ENCODE measurements at places on chromosomes 3 and 15.

DNA sequence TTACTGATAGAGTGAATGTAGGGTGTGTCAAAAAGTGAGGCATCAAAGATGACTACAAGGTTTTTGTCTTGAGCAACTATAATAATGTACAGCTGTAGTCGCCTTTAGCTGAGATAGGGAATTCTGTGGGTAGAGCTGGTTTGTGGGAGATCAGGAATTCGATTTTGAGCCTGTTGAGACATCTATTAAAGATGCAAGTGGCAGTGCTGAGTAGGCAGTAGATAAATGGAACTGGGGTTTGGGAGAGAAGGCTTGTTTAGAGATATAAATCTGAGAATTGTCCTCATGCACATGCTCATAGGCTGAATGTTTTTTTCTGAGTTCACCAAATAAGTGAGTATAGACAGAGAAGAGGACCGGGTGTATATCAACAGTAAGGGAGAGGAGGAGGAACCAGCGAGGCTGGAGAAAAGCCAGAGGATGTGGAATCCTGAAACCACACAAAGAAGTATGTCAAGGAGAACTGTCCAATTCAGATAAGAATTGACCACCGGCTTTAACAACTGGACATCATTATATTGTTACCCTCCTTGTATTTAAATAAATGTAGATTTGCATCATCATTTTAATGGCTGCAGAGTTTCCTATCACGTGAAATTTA is 146.0 kb upstream of the TNIK start:
- DNase-seq: no peak

DNA sequence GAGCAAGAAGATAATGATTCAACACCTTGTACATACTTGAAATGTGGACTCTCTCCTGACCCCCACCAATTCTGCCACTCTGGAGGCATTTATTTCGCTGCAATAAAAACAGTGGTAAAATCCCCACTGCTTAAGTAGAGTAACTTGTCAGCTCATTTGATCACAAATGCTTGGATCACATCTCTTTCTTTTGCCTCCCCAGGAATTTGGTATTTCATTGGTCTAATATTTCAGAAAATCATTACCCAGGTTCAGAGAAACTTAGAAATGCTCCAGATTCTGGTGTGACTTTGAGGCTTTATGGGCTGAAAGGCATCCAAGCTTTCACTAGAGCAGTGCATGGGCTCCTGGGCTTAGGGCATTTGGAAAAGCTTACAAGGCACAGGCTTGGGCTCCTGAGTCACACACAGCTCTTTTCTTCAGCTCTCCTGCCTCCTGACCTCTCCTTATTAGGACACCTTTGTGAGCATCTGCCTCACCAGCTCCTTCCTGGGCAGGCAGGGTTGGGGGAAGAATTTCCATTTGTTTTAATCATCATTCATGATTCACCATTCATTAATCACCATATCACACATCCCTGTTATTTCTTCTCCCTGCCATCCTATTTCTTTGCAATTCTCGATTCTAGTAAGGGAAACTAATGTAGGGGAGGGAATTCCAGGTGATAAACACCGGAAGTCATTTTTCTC is 22.5 kb downstream of the CDCP1 start:
- DNase-seq: no peak

DNA sequence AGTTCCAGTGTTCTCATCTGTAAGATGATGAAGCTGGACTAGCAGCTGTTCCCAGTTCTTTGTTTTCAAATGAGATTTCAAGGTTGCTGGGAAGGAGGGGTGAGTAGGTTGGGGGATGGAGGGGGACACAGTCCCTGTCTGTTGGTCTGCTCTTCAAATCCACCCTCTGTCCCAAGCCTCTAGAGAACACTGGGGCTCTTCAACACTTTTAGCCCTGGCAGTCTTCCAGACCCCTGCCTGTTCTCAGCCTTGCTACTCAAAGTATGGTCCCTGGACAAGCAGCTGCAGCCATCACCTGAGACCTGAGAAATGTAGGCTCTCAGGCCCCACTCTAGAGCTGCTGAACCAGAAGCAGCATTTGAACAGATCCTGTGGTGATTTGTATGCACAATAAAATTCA is 41.3 kb downstream of the NEK11 start:
- no peak for DNase-seq

DNA sequence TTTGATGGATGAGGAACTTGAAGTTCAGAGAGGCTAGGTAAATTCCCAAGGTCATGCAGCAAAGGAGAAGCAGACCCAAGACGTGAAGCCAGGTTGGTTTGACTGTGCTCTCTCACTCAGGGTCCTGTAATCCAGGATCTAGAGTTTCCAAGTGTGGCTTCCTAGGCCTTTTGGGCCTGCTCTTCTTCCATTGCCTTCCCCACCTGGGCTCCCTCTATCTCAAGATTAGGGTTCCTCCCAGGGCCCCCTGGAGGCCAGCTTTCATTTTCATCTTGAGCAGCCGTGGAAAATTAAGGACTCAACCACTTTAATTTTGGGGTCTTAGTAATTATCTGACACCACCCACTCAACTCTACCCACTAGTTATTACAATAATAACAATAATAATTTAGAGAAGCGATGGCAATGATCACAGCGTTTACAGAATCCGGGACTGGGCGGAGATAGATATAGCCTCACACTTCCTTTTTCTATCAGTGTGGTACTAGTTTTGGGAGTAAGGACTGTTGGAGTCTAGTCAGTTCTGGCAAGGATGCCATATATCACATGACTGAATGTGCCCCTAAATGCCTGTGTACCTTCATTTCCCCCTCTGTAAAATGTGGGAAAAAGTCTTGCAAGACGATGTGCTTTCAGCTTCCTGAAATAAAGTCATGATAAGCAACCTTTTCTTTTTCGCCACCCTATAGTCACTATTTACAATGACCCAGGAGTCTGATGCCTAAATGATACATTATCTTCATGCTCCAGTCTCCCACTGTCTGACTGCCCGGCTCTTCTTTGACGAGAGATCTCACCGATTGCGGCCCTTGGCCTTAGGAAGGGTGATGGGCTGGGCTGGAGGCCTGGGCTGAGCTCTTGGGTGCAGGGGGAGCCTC is 30.2 kb upstream of the MAGEF1 start:
- no peak for DNase-seq

DNA sequence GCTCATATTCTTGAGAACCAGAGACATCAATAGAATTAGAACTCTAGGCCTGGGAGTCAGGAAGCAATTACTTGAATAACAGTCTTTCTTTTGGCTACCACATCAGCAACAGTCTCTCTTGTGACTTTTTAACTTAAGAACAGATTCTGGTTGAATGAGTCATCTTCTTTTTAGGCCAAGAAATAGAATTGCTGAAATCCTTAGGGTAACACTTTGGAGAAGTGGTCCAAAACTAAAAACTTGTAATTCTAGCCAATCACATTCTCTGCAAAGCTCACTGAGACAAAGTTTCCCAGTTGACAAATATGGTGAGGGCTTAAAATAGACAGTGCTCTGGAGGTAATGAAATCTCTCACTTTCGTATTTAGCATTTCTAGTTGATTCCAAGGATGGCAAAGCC is 238.0 kb downstream of the SHOX2 start:
- DNase-seq: no peak

GRCh38 chr3:162332344-162332743 is 835.7 kb downstream of the OTOL1 start:
- no peak for DNase-seq

DNA sequence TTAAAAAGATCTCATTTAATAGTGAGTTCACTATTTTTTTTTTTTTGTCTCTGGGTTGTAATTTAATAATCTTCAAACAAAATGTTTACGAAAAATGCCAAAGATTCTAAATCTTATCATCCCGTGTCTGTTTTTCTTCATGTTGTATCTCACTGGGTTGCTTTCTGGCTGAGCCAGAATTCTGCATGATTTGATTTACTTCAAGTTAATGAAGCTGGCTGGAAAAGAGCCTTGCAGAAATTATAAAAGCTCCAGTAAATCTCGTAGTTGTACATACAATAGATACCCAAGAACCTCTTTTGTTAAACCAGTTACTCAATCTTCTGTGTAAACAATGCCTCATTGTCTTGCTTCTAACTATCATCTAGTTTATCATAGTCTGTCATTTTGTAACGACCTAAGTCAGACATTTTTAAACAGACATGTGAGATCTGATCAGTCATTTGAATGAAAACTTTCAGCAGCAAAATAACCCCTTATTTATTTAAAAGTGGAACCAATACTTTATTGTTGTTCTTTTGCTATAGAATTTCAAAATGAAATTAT is 249.0 kb downstream of the MCTP2 start:
- no peak for DNase-seq

- no peak for DNase-seq
Observed at GRCh38 chr3:143066033-143066432, 53.5 kb upstream of the CHST2 start.

DNA sequence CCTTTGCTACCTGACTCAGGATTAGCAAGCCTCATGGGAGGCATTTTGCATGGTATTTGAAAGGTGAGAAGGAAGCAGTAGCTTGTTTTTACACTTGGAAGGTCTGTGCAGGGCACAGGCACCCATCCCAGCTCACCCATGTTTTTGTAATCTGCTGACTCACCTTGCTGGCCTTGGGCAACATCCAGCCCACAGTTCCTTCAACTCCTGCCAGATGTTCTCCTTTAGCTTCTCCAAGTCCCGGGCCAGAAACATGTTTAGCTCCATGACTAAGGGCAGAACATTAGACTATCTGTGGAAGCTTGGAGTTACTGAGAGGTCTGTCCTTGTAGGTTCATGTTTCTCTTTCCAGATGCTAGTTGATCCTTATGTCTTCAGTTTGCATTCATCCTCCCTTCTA is 12.4 kb upstream of the ZNF770 start:
- no peak for DNase-seq

GRCh38 chr3:11213810-11214450 is 58.3 kb upstream of the ATG7 start:
- no peak for DNase-seq

GRCh38 chr3:126448136-126448892 is 27.4 kb downstream of the ZXDC start:
- DNase-seq: no peak

- no peak for DNase-seq
Observed at GRCh38 chr15:99764522-99764921, 31.3 kb upstream of the LYSMD4 start.

- no peak for DNase-seq
Observed at GRCh38 chr3:183534249-183534648, 21.3 kb downstream of the KLHL6 start.

GRCh38 chr15:86155551-86155950 is 75.9 kb downstream of the AGBL1 start:
- DNase-seq: no peak

DNA sequence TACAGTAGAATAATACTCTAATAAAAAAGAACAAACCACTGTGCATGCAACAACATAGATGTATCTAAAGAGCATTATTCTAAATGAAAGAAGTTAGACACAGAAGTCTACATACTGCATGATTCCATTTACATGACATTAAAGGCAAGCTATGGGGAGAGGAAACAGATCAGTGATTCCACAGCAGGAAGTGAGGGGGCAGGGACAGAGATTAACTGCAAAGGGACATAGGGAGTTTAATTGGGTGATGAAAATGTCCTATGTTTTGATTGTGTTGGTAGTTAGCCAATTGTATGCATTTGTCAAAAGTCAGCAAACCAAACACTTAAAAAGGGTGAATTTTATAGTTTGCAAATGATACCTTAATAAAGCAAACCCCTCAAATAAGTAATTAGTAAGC is 13.8 kb downstream of the CRYGS start:
- no peak for DNase-seq

DNA sequence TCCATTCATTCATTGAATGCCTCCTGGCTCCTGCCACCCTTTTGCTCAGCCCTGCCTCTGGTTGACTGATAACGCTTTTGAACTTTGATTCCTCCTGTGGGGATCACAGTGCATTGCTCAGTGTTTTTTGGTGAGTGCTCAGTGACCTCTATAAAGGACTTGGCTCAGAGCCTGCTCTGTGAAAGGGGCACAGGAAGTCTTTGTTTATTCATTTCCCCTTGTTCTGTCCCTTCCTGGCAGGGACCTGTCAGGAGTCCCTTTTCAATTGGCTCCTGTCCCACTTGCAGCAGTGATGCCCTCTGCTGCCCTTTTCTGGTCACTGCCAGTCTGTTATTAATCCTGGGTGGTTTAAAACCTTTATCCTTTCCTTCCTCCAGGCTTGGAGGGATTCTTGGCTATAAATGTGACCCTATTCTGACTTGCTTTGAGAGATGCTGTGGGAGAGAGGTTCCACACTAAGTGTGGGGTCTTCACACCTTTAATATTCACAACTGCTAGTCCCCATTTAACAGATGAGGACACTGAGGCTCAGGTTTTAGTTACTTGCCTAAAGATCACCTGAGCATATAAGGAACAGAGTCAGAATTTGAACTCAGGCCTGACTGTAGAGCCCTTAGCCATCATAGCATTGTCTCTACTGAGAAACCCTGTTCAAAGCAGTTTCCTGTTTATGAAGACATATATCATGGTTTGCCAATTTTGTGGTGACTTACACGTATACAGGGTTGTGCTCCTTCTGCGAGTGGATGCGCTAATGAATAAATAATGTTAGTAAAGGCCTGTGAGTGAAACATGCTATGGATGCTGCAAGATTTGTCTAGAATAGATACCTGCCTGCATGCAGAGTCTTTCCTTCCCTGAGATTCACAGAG is 23.2 kb upstream of the TATDN2 start:
- DNase-seq: no peak

DNA sequence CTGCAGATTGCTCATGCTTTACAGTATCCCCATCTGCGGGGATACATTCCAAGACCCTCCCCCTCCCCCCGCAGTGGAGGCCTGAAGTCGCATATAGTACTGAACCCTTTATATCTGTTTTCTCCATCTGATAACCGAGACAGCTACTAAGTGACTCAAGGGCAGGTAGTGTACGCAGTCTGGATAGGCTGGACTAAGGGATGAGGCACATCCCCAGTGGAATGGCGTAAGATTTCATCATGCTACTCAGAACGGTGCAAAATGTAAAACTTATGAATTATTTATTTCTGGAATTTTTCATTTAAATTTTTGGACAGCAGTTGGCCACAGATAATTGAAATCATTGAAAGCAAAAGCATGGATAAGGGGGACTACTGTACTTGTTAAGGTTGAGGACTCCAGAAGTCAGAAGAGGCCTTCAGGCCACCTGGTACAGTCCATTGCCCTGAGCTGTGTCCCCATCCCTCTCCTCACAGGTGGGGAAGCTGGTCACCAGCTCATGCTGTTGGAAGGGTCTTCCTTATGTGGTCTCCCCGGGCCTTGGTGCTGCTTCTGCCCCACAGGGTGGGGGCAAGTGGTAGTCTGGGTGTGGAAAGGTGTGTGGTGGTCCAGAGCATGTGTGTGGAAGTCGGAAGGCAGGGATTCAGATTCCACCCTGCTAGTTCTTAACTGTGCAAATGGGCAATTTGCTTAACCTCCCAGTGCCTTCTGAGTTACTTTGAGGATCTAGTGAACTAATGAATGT is 72.0 kb downstream of the HCN4 start:
- no peak for DNase-seq

DNA sequence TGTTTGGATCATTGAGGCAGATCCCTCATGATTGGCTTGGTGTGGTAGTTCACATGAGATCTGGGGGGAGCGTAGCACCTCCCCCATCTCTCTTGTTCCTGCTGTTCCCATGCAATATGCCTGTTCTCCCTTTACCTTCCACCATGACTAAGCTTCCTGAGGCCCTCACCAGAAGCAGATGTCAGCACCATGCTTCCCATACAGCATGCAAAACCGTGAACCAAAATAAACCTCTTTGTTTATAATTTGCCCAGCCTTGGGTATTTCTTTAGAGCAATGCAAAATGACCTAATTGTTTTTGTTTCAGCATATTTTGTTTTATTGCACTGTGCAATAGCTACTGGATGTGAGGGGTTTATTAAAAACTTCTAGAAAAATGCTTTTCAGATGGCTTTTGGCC is 56.6 kb upstream of the CHST2 start:
- DNase-seq: no peak
